ENCODE measurements at places on chromosomes 6 and 20.

DNA sequence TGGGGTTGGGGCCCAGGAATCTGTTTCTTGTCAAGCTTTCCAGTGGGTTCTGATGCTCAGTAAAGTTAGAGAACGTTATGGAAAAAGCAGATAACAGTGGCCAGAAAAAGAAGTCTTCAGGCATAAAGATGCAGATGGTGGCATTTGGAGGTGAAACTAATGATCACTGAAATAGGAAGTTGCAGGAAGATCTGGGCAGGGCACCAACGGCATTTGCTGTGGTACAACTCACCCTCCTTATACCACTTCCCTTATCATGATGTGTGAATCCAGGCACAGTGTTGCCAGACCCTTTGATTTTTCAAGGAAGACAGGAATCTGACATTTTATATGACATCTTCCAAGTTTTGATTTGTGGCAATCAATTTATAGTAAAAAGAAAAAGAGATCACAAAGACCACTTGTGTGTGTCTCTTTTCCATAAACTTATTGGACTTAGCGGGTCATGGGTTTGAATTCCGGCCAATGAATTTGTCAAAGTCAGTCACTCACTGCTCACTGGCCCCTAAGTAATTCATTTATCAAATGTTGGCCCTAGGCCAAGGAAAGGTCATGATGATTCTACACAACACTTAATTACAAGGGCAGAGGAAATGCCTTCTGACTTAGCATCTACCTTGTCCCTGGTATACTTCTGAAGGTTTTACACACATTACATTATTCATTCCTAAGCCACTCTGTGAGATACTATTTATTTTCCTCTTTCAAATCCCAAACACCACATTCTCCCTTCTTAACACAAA is 37.6 kb downstream of the LAMP5 start:
- DNase-seq, result no peak

DNA sequence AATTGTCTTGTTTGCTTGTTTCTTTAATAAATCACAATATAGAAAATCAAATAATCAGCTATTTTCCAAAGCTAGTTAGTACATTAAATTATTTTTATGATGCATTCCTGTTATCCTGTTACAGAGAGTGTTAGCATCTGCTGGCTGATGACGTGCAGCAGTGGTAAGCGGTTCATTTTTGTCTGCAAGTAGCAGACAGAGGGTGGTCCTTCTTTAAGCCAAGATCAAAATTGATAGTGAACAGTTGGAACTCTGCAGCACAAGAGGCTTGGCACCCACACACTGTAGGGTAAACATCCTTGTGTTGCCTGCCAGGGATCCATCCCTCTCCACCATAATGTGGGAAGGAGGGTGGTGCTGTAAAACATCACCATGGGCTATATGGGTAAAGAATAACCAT is 158.3 kb downstream of the FRK start:
- no peak for DNase-seq

DNA sequence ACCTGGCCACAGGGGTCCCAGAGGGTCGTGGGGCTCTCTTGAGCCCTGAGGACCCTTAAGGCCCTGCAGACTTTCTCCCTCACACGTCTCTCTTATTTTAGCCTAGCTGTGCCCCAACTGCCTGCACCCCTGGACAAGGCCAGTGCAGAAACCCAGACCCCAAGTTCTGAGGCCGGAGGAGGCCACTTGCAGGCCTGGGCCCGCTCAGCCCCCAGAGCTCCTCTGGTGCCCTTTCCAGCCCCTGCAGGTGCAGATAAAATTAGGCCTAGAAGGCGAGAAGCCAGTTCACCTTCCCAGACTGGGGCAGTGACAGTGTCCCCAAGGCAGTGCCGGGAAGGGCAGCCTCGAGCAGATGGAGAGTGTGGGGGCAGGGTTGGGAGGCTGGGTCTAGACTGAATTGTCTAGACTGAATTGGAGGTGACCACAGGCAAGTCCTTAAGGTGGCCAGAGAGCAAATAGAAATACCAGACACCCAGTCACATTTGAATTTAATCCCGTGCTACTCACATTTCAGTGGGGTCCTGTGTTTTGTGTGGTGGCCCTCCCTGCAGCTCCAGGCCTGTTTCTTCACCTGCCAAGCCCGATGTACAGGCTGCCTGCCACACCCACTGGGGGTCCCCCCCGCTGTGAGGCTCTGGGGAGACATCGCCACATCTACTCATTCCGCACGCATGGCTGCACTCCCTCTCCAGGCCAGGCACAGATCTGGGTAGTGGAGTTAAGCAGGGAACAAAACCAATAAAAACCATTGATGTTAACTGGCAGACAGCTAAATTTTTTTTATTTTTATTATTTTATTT is 8.6 kb upstream of the IP6K3 start:
- no peak for DNase-seq

DNA sequence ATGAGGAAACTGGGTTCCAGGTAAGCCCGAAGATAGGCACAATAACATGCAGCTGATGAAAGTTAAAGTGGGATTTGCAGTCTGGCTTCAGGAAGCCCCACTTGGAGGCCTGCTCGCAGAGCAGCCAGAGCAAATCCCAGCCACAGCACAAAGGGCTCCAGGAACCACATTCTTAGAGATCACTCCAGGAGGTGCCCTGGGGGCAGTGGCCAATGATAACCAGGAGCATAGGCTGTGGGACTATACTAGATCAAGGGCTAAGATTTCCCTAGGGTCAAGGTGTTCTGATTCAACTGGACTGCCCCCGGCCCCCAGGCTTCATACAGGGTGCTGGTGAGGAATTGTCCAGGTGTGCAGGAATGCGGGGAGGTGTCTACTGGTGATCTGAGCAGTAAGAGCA is 133.9 kb upstream of the PTPRT start:
- no peak for DNase-seq

DNA sequence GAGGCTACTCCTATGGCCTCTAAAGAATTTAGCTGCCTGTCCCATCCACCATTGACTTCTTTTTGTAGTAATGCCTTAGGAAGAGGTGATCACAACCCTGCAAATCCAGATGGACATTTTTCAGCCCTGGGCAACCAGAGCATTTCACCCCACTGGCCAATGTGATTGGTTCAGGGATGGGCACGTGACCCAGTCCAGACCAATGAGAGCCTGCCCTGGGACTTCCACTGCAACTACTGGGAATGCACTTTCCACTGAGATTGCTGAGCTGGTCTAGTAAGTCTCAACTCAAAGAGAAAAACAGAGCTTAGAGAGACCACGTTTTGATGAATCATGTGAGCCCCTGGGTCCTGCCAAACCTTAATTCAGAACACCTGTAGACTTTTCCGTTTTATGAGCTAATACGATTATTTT is 8.9 kb upstream of the UBE2V1 start:
- no peak for DNase-seq

GRCh38 chr6:71544028-71544427 is 255.4 kb downstream of the OGFRL1 start:
- DNase-seq, result no peak

GRCh38 chr20:6121504-6121903 is 1.3 kb downstream of the FERMT1 start:
- DNase-seq, result no peak

DNA sequence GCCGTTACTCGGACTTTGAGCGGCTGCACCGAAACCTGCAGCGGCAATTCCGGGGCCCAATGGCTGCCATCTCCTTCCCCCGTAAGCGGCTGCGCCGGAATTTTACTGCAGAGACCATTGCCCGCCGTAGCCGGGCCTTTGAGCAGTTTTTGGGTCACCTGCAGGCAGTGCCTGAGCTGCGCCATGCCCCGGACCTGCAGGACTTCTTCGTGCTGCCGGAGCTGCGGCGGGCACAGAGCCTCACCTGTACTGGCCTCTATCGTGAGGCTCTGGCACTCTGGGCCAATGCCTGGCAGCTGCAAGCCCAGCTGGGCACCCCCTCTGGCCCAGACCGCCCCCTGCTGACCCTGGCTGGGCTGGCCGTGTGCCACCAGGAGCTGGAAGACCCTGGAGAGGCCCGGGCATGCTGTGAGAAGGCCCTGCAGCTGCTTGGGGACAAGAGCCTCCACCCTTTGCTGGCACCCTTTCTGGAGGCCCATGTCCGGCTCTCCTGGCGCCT is 7.2 kb downstream of the SNX21 start:
- DNase-seq, result no peak

DNA sequence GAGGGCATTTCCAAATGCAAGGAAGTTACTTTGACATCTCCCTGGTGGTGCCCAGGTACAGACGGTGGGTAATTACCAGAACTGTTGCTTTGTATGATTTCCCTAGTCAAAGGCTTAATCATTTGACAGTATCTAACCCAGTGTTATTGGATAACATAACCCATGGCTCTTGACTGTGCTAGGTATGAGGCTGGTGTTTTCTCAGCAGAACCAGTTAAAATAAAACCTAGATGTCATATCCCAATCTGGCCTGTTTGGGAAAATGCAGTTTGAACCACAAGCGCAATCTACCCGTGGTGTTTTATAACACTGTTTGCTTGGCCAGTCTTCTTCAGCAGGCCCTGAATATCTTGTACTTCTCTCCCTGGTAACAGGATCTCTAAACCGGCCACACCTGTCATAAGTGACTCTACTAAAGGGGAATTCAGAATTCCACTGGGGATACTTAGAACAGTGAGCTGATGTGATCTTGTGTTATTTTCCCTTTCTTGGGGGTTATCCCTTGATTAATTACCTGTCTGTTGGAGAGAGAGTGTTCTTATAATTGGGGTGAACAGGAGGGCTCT is 32.8 kb downstream of the PPP1R14C start:
- no peak for DNase-seq

GRCh38 chr6:3857468-3858456 is 8.6 kb downstream of the FAM50B start:
- no peak for DNase-seq

- no peak for DNase-seq
These were observed 113.6 kb downstream of the ARID1B start for GRCh38 chr6:156890627-156891314.

- DNase-seq, result no peak
These were observed 13.8 kb upstream of the POLR1H start for GRCh38 chr6:30047220-30047619.

DNA sequence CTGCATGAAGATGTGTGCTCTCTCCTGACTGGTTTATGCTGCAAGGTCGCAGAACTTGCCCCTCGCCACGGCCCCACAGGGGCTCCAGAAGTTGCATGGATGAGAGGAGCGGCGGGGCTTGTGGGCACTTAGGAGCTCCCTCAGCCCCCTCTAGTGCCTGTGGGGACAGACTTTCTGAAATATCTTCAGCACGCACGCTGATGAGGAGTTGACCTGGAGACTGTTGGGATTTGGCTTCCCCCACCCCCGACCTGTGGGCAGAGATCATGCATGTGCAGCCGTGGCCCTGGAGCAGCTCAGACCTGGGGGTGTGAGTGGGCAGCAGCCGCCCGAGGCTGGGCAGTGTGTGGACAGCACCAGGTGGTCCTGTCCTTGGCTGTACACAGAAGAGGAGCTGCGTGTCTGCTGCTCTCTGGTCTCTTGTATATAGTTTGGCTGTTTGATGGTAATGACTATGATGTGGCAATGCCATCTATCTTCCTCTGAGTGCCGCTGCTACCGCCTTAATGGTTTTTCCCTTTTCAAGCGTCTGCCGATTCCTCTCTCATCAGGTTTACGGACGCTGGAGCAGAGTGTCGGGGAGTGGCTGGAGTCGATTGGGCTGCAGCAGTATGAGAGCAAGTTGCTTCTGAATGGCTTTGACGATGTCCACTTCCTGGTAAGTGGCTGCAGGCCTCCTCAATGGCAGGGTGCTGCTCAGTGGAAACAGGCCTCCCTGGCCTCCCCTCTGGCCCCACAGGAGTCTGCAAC is 81.4 kb downstream of the TCP11 start:
- DNase-seq, result no peak

GRCh38 chr6:106279179-106279578 is 46.4 kb downstream of the ATG5 start:
- DNase-seq, result no peak

DNA sequence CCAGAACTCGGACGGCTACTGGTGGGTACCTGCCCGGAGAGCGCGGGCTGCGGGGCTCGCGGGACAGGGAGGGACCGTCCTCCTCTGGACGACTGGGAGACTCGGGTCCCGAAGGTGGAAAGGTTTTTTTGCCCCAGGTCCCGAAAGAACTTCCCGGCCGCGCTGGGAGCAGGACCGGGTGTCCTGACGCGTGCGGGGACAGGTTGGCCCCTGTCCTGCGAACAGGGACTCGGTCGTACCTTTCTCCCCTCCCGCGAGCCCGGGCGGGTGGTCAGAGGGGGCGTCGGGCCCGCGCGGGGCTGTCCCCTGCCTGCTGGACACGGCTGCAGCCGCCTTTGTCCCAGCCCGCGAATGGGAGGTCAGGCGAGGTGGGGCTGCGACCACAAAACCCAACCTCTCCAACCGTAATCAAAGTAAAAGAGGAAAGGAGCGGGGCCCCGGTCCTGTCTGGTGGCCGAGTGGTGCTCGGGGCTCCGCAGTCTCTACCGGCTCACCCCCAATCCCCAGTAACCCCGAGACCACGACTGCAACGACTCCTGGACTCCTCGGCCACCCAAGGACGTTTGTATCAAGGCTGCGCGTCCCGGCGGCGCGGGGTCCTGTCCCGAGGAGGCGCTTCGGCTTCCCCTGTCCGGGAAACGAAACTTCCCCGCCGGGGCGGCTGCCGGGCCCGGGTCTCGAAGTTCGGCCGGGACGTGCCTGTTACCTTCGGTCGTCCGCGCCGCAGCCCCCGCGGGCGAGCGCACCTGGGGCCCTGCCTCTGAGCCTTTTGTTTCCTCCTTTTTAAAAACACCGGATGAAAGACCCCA is 798 bp downstream of the DSP start:
- DNase-seq, result no peak

- no peak for DNase-seq
These were observed 311.8 kb downstream of the CD83 start for GRCh38 chr6:14429396-14429795.

DNA sequence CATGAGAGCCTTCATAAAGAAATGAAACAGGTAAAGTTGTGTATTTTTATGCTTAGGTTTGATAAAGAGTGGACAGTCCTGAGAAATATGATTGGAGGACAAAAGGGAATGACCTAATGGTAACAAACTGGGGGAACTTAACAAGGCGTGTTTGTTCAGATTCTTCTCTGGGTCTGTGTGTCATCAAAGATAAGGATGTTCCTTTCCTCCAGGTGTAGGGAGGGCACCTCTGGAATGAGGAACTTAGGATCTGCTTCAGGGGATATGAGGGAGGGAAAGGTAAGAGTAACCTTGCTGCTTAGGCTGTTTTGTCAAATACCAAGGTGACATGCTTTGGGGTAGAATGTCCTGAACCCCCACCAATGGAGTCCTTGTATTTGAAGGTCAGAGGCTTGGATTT is 291.9 kb downstream of the KCNQ5 start:
- DNase-seq, result no peak

All from stimulated activated naive CD4-positive, alpha-beta T cell treated with Interleukin-2 at 50 U/mL for 16 hours (primary cell).